NCI-H345 (cell line): ENCODE measurements at places on chromosomes 11 and 22.
A peak's percentile ranks its signal among the peaks of the same experiment; 100 is the strongest.

DNA sequence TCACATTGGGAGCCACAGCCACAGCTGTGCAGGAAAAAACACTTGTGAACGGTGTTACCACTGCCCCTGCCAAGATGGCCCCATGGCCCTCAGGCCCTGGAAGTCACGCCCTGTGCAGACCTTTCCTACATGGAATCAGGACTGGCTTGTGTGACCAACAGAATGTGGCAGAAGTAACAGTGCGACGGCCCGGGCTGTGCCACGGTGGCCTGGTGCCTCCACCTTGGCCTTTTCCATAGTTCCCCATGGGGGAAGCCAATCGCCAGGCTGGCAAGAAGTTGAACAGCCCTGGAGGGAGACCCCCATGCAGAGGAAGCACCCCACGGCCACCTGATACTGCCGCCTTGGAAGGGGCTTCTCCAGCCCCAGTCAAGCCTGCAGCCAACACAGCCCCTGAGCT is 48.0 kb downstream of the DHCR7 start:
- no peak for DNase-seq

GRCh38 chr11:9601037-9601875 is 27.8 kb downstream of the WEE1 start:
- no peak for DNase-seq

GRCh38 chr11:122556605-122557004 is 98.9 kb upstream of the UBASH3B start:
- DNase-seq, result peak; percentile 79

- no peak for DNase-seq
Measured at GRCh38 chr11:104148074-104148473, 15.9 kb downstream of the PDGFD start.

GRCh38 chr11:111185266-111185665 is 60.3 kb upstream of the POU2AF2 start:
- no peak for DNase-seq

DNA sequence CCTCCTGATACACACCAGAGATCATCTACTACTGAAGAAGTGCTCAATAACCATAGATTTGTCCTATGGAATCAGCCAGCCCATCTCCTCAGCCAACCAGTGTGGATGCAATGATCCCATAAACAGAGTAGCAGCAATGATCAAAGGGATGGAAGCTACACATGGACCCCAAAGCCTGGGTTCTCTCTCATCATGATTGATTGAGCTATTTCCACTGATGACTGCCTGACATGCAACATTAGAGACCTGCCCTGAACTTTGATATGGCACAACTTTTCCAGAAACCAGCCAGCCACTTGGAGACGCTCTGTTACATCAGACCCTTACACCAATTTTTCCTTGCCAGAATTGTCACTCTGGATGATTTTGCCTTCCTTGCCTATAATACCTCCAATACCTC is 471.6 kb downstream of the BUD13 start:
- DNase-seq, result no peak

DNA sequence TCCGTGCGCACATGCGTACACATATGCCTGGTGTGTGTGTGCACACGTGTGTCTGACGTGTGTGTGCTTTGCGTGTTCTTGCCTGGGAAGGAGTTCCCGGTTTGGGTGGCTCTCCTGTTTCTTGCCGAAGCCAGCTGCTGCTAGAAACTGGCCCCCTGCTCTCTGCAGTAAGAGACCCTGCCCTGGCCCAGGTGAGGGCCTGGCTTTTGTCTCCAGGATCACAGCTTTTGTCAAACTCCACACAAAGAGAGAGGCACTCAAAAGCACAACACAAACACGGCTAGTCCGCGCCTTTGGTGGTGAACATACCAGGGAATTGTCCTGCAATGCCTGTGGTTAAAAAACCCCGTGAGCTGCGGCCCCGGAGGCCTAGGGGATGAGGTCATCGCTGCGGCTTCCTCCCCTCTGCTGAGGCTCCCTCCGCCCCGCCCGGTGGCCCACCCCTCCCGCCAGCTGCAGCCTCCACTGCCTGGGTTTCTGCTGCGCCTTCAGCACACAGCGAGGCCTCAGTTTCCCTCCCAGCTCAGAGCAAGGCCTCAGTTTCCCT is 88.9 kb downstream of the KCNQ1 start:
- DNase-seq, result no peak

- DNase-seq, result no peak
Measured at GRCh38 chr22:24699876-24700275, 74.6 kb downstream of the PIWIL3 start.

- DNase-seq, result peak; percentile 28
Measured at GRCh38 chr11:101583251-101584128, at the start of gene TRPC6. TSS of gene TRPC6 (minus strand) at chr11:101584007. CDS start at chr11:101583503, 504 bp downstream.
